Naive thymus-derived CD4-positive, alpha-beta T cell (primary cell): ENCODE measurements at places on chromosomes 16 and 17. TPM values are rescaled to one million over a fixed set of nuclear protein-coding genes. Genes with fewer than 3 reads are reported as not detected.

DNA sequence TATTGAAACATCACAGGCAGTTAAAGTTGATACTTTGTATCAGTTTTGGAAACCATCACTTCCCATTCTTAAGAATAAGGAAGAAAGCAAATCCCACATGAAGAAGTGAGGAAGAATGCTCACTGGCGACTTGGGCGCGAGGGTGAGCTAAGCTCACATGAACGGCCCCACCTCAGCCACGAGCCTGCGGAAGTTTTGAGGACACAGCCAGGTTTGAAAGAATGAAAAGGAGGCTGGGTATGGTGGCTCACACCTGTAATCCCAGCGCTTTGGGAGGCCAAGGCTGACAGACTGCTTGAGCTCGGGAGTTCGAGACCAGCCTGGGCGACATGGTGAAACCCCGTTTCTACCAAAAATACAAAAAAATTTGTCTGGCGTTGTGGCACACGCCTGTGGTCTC lies 110.3 kb upstream of the CHMP6 start:
- H3K27ac ChIP-seq, result no peak overlapping the region
- H3K36me3 ChIP-seq, result peaks cover 19% of the 10 kb centered on the region
- H3K4me3 ChIP-seq, result no peak overlapping the region
- DNase-seq, result no peak

GRCh38 chr16:47460359-47460710 lies 528 bp downstream of the ITFG1 start:
- H3K4me3 ChIP-seq, result peak overlapping the region; percentile 94
- peak; percentile 2 for DNase-seq
- peaks cover 10% of the 10 kb centered on the region for H3K4me1 ChIP-seq
- no peaks in the 10 kb centered on the region for H3K36me3 ChIP-seq
- no peaks in the 10 kb centered on the region for H3K27me3 ChIP-seq
- H3K27ac ChIP-seq, result peak overlapping the region; percentile 95

FSCN2 gene
- polyA plus RNA-seq, result not detected

- no peaks in the 10 kb centered on the region for H3K27me3 ChIP-seq
- H3K4me1 ChIP-seq, result peaks cover 13% of the 10 kb centered on the region
- H3K36me3 ChIP-seq, result no peaks in the 10 kb centered on the region
- H3K4me3 ChIP-seq, result peak overlapping the region; percentile 73
These were observed 383.8 kb downstream of the ZFHX3 start for GRCh38 chr16:72664056-72664508.

DNA sequence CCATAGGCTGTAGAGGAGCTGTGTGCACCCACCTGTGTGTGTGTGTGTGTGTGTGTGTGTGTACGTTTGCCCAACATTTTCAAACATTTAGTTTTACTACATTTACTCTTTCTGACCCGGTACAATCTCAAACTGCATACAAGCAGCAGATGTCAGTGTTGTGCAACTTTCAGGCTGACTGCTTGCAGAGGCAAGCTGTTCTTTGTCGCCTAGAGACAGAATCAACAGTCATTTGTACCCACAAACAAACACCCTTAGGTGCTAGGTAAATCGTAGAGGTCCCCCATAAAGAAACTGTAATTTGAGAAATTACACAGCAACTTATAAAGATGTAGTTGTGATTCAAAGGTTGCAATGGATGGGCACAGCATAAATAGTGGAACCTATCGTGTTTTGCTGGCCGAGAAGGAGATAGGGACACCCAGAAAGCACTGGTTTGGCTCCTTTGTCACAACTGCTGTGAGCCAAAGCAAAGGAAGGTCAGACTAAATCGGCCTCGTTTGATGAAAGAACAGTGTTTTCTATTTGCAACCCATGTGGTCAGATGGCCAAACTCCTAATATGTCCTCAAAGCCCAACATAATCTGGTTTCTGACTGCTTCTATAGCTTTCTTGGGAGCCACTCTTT lies 478.4 kb downstream of the TOX3 start:
- no peaks in the 10 kb centered on the region for H3K36me3 ChIP-seq
- no peaks in the 10 kb centered on the region for H3K27me3 ChIP-seq
- H3K4me3 ChIP-seq, result no peak overlapping the region

GRCh38 chr17:40095944-40096791 lies 4.2 kb downstream of the NR1D1 start:
- peak overlapping the region; percentile 58 for H3K4me3 ChIP-seq
- peak overlapping the region; percentile 94 for H3K27ac ChIP-seq
- peaks cover 50% of the 10 kb centered on the region for H3K4me1 ChIP-seq
- no peaks in the 10 kb centered on the region for H3K27me3 ChIP-seq

- H3K27me3 ChIP-seq, result no peaks in the 10 kb centered on the region
- no peak overlapping the region for H3K4me3 ChIP-seq
- no peaks in the 10 kb centered on the region for H3K36me3 ChIP-seq
- no peak for DNase-seq
These were observed 17.4 kb downstream of the ADAP2 start for GRCh38 chr17:30939051-30939689.

EVPLL gene
- not detected for polyA plus RNA-seq

GRCh38 chr16:78485917-78486257 lies 386.4 kb downstream of the WWOX start:
- H3K4me1 ChIP-seq, result no peaks in the 10 kb centered on the region
- H3K27me3 ChIP-seq, result no peaks in the 10 kb centered on the region
- H3K36me3 ChIP-seq, result no peaks in the 10 kb centered on the region
- no peak overlapping the region for H3K4me3 ChIP-seq

DNA sequence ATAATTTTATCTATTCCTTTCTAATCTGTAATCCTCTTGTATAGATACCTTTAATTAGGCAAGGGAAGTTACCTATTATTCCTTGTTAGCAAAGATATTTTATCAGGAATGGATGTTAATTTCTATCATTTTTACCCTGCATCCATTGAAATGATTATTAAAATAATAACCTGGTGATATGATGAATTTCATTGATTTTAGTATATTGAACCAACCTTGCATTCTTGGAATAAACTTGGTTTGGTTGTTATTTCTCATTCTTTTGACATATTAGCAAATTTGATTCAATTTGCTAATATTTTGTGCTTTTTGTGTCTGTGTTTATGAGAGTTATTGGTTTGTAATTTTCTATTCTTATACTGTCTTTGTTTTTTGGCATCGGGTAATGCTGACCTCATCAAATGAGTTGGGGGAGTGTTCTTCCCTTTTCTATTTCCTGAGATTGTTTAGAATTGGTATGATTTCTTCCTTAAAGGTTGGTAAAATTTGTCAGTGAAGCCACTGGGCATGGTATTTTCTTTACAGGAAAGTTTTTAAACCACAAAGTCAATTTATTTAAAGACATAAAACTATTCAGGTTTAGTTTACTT lies 250.4 kb upstream of the PMFBP1 start:
- H3K27ac ChIP-seq, result no peak overlapping the region
- no peak overlapping the region for H3K4me3 ChIP-seq
- H3K4me1 ChIP-seq, result no peaks in the 10 kb centered on the region
- no peaks in the 10 kb centered on the region for H3K27me3 ChIP-seq
- H3K36me3 ChIP-seq, result no peaks in the 10 kb centered on the region

PYY gene
- polyA plus RNA-seq, result not detected

- no peak for DNase-seq
- H3K4me1 ChIP-seq, result no peaks in the 10 kb centered on the region
- no peaks in the 10 kb centered on the region for H3K27me3 ChIP-seq
- H3K4me3 ChIP-seq, result no peak overlapping the region
These were observed 55.3 kb downstream of the USP22 start for GRCh38 chr17:20987511-20987910.

- no peaks in the 10 kb centered on the region for H3K36me3 ChIP-seq
- no peak overlapping the region for H3K4me3 ChIP-seq
- no peak for DNase-seq
- H3K27me3 ChIP-seq, result no peaks in the 10 kb centered on the region
- H3K4me1 ChIP-seq, result no peaks in the 10 kb centered on the region
- no peak overlapping the region for H3K27ac ChIP-seq
These were observed 52.6 kb downstream of the CYB5B start for GRCh38 chr16:69476920-69477443.

GRCh38 chr17:69828087-69828486 lies 246.9 kb upstream of the KCNJ16 start:
- H3K4me1 ChIP-seq, result no peaks in the 10 kb centered on the region
- no peaks in the 10 kb centered on the region for H3K27me3 ChIP-seq

KRT25 gene
- polyA plus RNA-seq, result not detected

- H3K27ac ChIP-seq, result peak overlapping the region; percentile 33
- H3K36me3 ChIP-seq, result peaks cover 39% of the 10 kb centered on the region
- H3K4me3 ChIP-seq, result no peak overlapping the region
- DNase-seq, result no peak
- H3K4me1 ChIP-seq, result peaks cover 57% of the 10 kb centered on the region
These were observed 32.4 kb downstream of the XPO6 start for GRCh38 chr16:28179354-28179753.

GRCh38 chr16:81688182-81688581 lies 90.9 kb upstream of the PLCG2 start:
- no peaks in the 10 kb centered on the region for H3K27me3 ChIP-seq
- no peaks in the 10 kb centered on the region for H3K4me1 ChIP-seq
- no peak overlapping the region for H3K4me3 ChIP-seq
- no peak overlapping the region for H3K27ac ChIP-seq

DNA sequence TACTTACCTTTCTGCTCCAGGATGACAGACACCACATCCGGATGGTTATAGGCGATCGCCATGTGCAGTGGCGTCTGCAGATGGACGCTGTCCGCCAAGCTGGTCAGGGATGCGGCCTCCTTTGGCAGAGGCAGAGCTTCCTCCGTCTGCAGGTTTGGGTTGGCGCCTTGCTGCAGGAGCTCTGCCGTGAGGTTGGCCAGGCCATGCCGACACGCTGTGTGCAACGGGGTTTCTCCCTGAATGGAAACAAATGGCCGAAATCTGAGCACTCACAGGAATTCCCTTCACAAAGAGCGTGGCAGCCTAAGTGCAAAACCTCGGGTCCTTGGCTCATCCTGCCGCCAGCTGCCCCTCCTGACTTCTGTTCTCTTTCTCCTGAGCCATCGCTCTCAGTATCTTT lies 41.8 kb downstream of the CYB5D2 start:
- peaks cover 4% of the 10 kb centered on the region for H3K36me3 ChIP-seq
- peaks cover 8% of the 10 kb centered on the region for H3K4me1 ChIP-seq
- no peak overlapping the region for H3K27ac ChIP-seq
- DNase-seq, result no peak
- H3K27me3 ChIP-seq, result no peaks in the 10 kb centered on the region

KRTAP9-8 gene
- not detected for polyA plus RNA-seq

SLC38A8 gene
- polyA plus RNA-seq, result not detected

DNAH17 gene
- 0.38 TPM for polyA plus RNA-seq

SDK2 gene
- 2.5 TPM for polyA plus RNA-seq

SPECC1 gene
- 2.6 TPM for polyA plus RNA-seq

GRCh38 chr16:16126896-16127295 lies 96.4 kb downstream of the ABCC6 start:
- H3K36me3 ChIP-seq, result peaks cover 72% of the 10 kb centered on the region
- H3K4me1 ChIP-seq, result no peaks in the 10 kb centered on the region
- no peak overlapping the region for H3K27ac ChIP-seq
- DNase-seq, result no peak
- H3K4me3 ChIP-seq, result no peak overlapping the region
- H3K27me3 ChIP-seq, result no peaks in the 10 kb centered on the region

DNA sequence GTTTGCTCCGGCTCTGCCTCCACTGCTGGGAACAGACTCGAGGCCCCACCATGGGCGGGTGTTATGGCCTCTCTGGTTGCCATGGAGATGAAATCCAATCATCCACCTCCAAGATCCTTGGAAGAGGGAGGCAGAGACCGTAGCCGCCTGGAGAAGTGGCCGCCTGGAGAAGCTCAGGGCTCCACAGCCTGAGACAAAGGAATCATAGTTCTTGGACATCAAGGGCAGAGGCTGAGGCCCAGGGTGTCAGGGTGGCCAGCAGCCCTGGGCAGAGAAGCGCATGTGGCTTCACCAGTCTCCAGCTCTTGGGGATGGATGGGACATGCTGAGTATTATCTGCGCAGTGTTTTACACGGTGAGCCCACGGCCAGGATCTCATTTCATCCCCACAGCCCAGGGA lies 36.2 kb downstream of the ABR start:
- H3K27me3 ChIP-seq, result no peaks in the 10 kb centered on the region
- H3K4me3 ChIP-seq, result no peak overlapping the region
- DNase-seq, result no peak
- no peak overlapping the region for H3K27ac ChIP-seq

DNA sequence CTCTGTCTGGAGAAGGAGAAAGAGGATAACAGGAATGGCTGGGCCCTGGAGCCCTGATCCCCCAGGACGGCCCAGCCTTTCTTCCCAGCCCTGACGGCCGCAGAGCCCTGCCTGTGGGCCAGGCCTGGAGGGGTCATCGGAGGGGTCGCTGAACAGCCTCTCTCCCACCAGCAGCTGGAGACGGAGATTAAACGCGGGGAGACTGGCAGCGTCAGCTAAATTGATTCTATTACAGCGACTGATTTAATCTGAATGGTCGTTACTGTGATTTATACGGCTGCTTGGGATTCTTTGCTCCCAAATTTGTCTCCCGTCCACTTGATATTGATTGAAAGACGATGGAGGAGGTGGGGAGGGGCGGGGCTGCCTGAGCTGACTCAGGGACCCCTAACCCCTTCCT lies 7.1 kb upstream of the CDH15 start:
- no peak overlapping the region for H3K27ac ChIP-seq
- DNase-seq, result no peak
- peaks cover 8% of the 10 kb centered on the region for H3K4me1 ChIP-seq
- H3K27me3 ChIP-seq, result no peaks in the 10 kb centered on the region
- no peak overlapping the region for H3K4me3 ChIP-seq
- H3K36me3 ChIP-seq, result no peaks in the 10 kb centered on the region

TLCD1 gene
- not detected for polyA plus RNA-seq

- H3K4me3 ChIP-seq, result no peak overlapping the region
- H3K27ac ChIP-seq, result no peak overlapping the region
- no peaks in the 10 kb centered on the region for H3K4me1 ChIP-seq
- no peaks in the 10 kb centered on the region for H3K36me3 ChIP-seq
- no peaks in the 10 kb centered on the region for H3K27me3 ChIP-seq
These were observed 39.7 kb upstream of the AXIN2 start for GRCh38 chr17:65601145-65601544.

ABCA9 gene
- polyA plus RNA-seq, result not detected

TMEM238L gene
- polyA plus RNA-seq, result not detected

GRCh38 chr17:14202388-14203166 lies 34.1 kb downstream of the CDRT15 start:
- peaks cover 89% of the 10 kb centered on the region for H3K4me1 ChIP-seq
- no peaks in the 10 kb centered on the region for H3K36me3 ChIP-seq
- H3K27ac ChIP-seq, result peak overlapping the region; percentile 71
- DNase-seq, result no peak
- peak overlapping the region; percentile 14 for H3K4me3 ChIP-seq
- no peaks in the 10 kb centered on the region for H3K27me3 ChIP-seq

TEKT1 gene
- not detected for polyA plus RNA-seq

CDH16 gene
- polyA plus RNA-seq, result not detected

DNA sequence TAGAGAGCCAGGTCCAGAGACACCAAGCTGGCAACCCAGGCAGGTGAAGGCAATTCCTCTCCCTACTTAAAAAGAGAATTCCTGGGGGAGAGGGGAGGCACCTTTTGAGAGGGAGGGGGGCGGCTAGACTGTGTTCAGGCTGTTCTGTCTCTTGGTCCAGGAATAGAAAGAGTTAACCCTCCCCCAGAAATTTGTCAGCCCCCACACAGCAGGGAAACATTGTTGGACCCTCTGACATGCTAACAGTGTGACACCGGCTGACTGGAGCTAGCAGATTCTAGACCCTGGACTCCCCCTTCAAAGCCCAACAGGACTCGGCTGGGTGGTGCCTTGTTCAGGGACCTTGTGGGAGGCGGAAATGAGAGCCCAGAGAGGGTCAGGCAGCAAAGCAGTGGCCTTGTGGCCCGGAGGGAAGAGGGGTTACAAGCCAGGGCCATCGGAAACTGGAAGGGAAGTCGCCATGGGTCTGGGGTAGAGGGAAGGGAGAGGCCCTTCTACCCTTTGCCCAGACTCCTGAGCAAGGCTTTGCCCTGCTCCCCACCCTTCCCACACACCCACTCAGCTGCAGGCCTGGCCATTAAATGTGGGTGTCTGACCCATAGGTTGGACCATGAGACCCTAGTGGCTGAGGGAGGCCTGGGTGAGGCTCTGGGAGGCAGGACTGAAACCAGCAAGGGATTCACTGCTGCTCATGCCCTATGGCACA lies 44.6 kb downstream of the RAI1 start:
- H3K27me3 ChIP-seq, result peaks cover 5% of the 10 kb centered on the region
- H3K27ac ChIP-seq, result peak overlapping the region; percentile 43
- DNase-seq, result no peak
- no peaks in the 10 kb centered on the region for H3K36me3 ChIP-seq
- H3K4me3 ChIP-seq, result no peak overlapping the region
